ENCODE measurements at places on chromosomes 6 and 20.
A peak's percentile ranks its signal among the peaks of the same experiment; 100 is the strongest.

GRCh38 chr6:33018904-33019303, 9.5 kb upstream of the HLA-DOA start:
- H3K4me3 ChIP-seq, result peak overlapping the region; percentile 21
- no peaks in the 10 kb centered on the region for H3K36me3 ChIP-seq
- H3K4me1 ChIP-seq, result peaks cover 12% of the 10 kb centered on the region
- no peak overlapping the region for H3K27ac ChIP-seq

- H3K4me3 ChIP-seq, result no peak overlapping the region
- H3K4me1 ChIP-seq, result no peaks in the 10 kb centered on the region
- DNase-seq, result no peak
Observed at GRCh38 chr20:58112017-58112781, 116.3 kb downstream of the ANKRD60 start.

- no peaks in the 10 kb centered on the region for H3K36me3 ChIP-seq
- H3K4me1 ChIP-seq, result no peaks in the 10 kb centered on the region
- DNase-seq, result no peak
- no peak overlapping the region for H3K27ac ChIP-seq
- no peaks in the 10 kb centered on the region for H3K27me3 ChIP-seq
- no peak overlapping the region for H3K4me3 ChIP-seq
Observed at GRCh38 chr6:5155906-5156305, 70.8 kb downstream of the PPP1R3G start.

DNA sequence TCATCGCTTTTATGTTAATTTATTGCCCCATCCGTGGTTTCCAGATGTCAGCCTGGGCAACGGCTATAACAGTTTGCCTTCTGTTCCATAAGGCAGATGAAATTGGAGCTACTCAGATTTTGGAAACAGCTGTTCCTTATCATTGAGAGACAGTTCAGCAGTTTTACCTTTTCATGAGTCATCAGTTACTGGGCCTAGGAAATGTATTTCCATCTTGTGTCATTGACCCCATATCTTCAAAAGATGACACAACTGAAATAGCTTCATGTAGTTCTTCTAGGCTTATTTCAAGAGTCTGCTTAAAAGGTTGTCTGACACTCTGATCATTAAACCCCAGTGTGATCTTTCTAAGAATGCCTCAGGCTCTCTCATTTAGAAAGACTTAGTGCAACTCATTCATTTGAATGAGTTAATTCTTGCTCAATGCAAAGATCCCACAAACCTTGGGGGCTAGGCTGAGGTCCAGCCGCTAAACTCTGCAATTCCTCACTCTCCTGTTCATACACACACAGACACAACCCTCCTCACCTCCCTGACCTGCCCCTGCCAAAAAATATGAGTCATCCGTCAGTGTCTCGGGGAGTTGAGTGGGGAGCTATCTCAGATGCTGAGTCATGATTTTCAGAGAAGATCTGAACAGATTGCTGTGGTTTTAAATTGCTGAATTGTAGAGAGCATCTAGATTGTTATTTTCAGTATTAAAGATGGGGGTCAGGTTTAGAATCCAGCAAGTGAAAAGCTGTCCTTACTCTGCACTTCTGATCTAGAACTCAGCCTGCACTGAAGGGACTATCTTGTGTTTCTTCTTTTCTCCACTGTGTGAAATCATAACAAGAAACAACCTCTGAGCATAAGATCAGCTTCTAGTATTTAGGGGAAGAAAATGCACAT, 61.8 kb downstream of the RPP40 start:
- no peak for DNase-seq
- no peak overlapping the region for H3K27ac ChIP-seq
- no peaks in the 10 kb centered on the region for H3K27me3 ChIP-seq
- no peaks in the 10 kb centered on the region for H3K36me3 ChIP-seq
- no peak overlapping the region for H3K4me3 ChIP-seq
- H3K4me1 ChIP-seq, result peaks cover 5% of the 10 kb centered on the region

GRCh38 chr6:116254297-116255056, 602 bp upstream of the TSPYL4 start:
- H3K27ac ChIP-seq, result peak overlapping the region; percentile 97
- no peaks in the 10 kb centered on the region for H3K36me3 ChIP-seq
- no peaks in the 10 kb centered on the region for H3K27me3 ChIP-seq

GRCh38 chr6:167120583-167120903, 2.4 kb upstream of the CCR6 start:
- H3K4me1 ChIP-seq, result peaks cover 28% of the 10 kb centered on the region
- no peaks in the 10 kb centered on the region for H3K36me3 ChIP-seq
- no peak overlapping the region for H3K27ac ChIP-seq
- no peaks in the 10 kb centered on the region for H3K27me3 ChIP-seq
- H3K4me3 ChIP-seq, result no peak overlapping the region

DNA sequence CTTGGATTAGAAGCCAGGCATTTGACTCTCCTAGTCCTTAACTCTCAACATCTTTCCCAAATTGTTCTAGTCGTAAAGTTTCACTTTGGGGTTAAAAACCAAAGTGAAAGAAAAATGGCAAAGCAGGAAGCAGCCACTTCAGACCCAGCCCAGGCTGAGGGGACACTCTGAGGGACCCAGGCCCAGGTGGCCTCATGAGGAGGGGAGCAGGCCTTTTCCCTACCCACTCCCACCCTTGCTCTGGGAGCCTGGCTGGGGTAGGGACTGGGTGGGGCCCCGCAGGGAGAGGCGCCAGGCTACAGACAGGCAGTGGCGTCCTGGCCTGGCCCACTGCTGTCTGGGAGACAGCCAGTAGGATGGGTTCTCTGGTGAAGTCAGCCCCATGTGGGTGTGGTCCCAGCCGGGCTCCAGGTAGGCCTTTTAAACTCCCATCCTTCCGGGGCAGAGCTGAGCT, 68.7 kb upstream of the MYL9 start:
- DNase-seq, result peak; percentile 48
- H3K4me1 ChIP-seq, result peaks cover 33% of the 10 kb centered on the region
- H3K36me3 ChIP-seq, result no peaks in the 10 kb centered on the region

- H3K4me3 ChIP-seq, result no peak overlapping the region
- no peaks in the 10 kb centered on the region for H3K36me3 ChIP-seq
- no peak overlapping the region for H3K27ac ChIP-seq
Observed at GRCh38 chr6:13769655-13770053, 44.7 kb downstream of the MCUR1 start.

GRCh38 chr6:87225937-87226336, 70.6 kb downstream of the ZNF292 start:
- H3K4me1 ChIP-seq, result no peaks in the 10 kb centered on the region
- H3K27ac ChIP-seq, result no peak overlapping the region
- no peak overlapping the region for H3K4me3 ChIP-seq
- H3K27me3 ChIP-seq, result no peaks in the 10 kb centered on the region

- H3K36me3 ChIP-seq, result no peaks in the 10 kb centered on the region
- peaks cover 15% of the 10 kb centered on the region for H3K4me1 ChIP-seq
- no peaks in the 10 kb centered on the region for H3K27me3 ChIP-seq
- no peak overlapping the region for H3K4me3 ChIP-seq
- no peak for DNase-seq
Observed at GRCh38 chr6:142412241-142412640, 110.4 kb downstream of the ADGRG6 start.

DNA sequence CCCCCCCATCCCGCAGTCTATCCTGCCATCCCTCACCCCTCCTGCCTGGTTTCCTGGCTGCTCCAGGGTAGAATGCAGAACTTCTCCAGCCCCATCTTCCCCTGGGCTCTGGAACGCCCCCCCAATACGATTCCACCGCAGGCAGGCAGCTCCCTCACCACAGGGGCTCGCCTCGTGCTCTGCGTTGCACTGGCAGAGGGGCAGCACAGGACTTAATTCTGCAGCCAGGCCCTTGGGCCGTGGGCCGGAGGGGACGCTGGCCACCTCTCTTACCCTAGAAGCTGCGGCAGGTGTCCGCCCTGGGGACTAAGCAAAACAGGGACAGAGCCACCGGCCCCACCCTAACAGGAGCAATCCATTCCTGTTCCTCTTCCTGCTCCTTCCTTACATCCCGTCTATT, 263.9 kb downstream of the CDH4 start:
- H3K4me1 ChIP-seq, result no peaks in the 10 kb centered on the region
- DNase-seq, result no peak
- H3K27ac ChIP-seq, result no peak overlapping the region
- H3K36me3 ChIP-seq, result no peaks in the 10 kb centered on the region
- no peak overlapping the region for H3K4me3 ChIP-seq

DNA sequence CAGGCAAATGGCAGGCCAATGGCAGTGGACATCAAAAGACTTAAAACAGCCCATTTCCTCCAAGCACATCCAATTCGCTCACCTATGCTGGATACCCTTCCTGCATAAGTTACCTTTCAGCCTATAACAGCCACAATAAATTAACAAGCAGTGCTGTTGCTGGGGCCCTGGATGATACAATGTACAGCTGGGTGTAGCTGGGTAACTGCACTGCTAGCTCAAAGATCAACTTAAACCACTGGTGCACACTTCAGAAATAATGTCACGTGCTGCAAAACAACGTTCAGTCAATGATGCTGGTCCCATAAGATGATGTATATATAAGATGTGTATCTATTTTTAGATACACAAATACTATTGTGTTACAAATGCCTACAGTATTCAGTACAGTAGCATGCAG, 13.6 kb downstream of the IL20RA start:
- no peaks in the 10 kb centered on the region for H3K36me3 ChIP-seq
- H3K4me3 ChIP-seq, result no peak overlapping the region
- no peak for DNase-seq

DNA sequence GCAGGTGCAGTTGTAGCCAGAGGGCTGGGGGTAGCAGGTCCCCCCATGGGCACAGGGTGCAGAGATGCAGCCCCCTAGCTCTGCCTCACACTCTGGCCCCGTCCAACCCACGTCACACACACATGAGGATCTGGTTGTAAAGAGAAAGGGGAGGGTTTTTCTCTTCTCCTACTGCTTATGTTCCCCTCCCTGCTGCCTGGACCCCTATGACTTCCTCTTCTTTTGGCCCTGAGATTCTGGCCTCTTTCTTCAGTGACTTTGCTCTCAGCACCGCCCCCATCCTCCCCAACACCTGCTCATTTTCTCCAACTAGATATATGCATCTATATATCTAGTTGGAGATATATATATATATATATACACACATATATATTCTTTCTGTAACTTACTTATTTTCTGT, 9.7 kb downstream of the NOTCH4 start:
- H3K4me1 ChIP-seq, result no peaks in the 10 kb centered on the region
- H3K36me3 ChIP-seq, result no peaks in the 10 kb centered on the region
- no peak for DNase-seq
- no peaks in the 10 kb centered on the region for H3K27me3 ChIP-seq
- H3K27ac ChIP-seq, result no peak overlapping the region

GRCh38 chr6:169805242-169805838, 53.9 kb downstream of the ERMARD start:
- H3K4me3 ChIP-seq, result no peak overlapping the region
- H3K36me3 ChIP-seq, result no peaks in the 10 kb centered on the region
- H3K27me3 ChIP-seq, result no peaks in the 10 kb centered on the region
- peaks cover 27% of the 10 kb centered on the region for H3K4me1 ChIP-seq

DNA sequence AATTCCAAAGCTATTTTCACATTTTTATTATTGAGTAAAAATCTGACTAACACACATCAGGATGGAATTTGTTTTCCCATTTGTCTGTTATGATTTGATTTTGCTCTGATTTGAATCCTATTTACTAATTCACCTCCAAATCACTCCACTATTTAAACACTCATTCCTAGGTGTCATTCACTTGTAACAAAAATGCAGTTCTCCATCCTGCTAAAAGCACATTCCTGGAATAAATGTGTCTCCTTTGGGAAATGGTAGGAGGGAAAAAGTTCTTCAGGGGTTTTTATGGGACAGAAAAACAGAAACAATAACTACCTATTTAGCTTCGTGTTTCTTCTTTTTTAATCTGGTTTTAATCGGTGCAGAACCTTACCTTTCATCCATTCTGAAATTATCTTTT, 494.1 kb upstream of the CITED2 start:
- no peak overlapping the region for H3K4me3 ChIP-seq
- no peaks in the 10 kb centered on the region for H3K27me3 ChIP-seq
- H3K27ac ChIP-seq, result no peak overlapping the region
- DNase-seq, result no peak
